ENCODE measurements at places on chromosomes 3 and 15.
A peak's percentile ranks its signal among the peaks of the same experiment; 100 is the strongest.

DNA sequence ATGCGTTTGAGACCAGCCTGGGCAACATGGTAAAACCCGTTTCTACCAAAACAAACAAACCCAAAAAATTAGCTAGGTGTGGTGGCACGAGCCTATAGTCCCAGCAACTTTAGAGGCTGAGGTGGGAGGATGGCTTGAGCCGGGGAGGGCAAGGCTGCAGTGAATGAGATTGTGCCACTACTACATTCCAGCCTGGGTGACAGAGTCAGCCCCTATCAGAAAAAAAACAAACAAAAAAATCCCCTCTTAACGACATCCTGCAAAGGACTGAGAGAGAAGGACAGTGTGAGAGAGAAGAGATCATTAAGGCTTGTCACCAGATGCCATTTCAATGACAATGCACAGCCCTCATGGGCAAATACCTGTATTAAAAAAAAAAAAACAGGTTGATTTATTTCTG lies 266.7 kb upstream of the ATP10A start:
- no peak for DNase-seq

- no peak for DNase-seq
Observed at GRCh38 chr3:48345946-48346572, 12.6 kb upstream of the SPINK8 start.

DNA sequence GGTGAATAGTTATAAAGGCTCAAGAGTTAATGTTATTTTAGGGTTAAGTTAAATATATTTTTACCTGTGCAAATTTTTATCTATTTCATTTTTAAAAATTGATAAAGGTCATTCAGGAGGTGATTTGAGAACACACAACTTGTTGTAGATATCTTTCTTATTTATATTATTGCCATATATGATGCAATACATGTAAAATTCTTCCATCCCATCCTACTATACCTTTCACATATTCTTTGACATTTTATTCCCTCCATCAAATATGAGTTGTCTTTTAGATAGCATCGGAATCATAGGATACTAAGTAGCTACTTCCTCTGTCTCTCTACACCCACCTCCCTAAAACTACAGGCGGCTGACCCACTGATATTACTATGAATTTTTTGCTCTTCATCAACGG lies 734.1 kb downstream of the FHIT start:
- DNase-seq, result no peak

- DNase-seq, result no peak
Observed at GRCh38 chr3:54193093-54193492, 70.7 kb downstream of the CACNA2D3 start.

- no peak for DNase-seq
Observed at GRCh38 chr3:139129892-139130291, 85.2 kb upstream of the PRR23C start.

DNA sequence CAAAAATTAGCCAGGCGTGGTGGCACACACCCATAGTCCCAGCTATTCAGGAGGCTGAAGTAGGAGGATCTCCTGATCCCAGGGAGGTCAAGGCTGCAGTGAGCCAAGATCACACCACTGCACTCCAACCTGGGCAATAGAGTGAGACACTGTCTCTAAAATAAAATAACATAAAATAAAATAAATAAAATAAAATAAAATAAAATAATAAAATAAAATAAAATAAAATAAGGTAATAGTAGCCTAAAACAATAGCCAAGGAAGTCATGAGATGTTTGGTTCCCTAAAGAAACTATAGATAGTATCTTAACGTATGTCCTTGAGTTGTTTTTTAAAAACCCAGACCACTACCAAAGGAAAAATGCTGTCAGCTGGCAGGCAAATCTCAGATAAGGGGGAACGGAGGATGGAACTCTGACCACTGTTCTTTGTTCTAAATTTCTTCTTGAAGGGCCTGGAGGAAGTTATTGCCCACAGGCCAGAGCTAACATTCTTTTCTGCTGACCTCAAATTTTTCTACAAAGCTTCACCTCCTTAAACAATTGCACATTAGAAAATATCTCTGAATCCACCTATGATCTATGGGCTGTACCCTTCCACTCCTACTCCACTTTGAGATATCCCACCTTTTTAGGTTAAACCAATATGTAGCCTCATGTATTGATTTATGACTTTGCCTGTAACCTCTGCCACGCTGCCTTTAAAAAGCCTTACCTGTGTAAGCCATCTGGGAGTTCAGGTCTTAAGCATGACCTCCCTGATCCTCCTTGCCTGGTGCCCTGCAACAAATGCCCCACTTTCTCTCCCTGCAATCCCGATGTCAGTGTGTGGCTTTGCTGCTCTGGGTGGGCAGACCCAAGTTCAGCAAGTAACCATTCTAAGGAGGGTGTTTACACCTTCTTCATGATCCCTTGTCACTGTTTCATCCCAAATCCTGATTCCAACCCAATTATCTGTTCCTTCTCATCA lies 126.2 kb upstream of the BHLHE40 start:
- no peak for DNase-seq

DNA sequence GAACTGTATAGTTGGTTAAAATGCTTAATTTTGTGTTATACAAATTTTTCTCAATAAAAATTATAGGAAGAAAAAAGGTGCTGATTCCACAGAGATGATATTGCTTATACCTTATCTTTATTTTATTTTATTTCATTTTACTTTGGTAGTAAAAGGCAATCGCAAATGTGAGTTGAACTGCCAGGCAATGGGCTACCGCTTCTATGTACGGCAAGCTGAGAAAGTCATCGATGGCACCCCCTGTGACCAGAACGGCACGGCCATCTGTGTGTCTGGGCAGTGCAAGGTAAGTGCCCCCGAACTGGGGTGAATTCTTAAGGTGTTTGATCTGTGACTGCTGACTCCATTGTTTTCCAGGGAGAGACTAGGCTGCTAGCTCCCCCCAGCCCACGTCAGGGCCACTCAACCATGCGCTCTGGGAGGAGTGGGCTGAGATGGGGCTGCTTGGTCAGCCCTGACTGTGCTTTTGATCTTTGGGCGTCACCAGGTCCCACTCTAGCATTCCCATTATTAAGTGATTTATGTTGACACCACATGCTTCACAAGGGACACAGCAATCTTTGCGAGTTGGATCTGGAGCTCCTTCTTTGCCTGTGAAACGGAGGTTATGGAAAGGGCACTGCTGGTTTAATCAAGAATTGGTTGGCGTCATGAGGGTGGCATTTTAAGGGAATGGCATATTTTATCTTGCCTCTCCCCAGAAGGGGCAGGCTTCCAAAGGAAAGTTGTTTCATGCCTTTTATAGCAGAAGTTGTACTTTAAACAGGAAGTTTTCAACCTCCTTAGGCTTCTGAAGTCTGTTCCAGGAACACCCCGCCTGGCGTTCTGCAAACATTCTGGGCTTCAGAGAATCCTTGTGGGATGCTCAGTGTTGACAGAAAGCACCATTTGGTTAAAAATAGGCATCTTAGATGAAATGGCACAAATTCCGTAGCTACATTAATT lies 296.5 kb downstream of the THSD4 start:
- no peak for DNase-seq

DNA sequence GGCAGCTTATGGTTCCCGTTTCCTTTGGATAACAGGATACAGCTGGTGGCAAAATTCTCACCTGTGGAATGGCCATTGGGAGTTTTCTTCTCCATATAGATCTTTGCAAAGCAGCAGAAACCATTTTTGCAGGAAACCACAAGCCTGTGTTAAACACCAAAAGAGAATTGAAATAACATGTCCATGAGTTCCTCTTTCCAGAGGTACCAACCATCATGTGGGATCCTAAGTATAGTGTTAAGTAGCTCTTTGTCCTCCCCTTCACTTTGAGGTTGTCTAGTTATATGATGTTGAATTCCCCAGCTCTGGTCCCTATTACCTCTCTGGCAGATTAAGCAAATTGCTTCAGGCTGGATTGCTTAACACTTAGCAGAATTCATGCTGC lies 94.9 kb downstream of the AKAP13 start:
- no peak for DNase-seq

GRCh38 chr3:14946739-14947099 lies 664 bp upstream of the NR2C2 start:
- DNase-seq, result no peak

- no peak for DNase-seq
Observed at GRCh38 chr15:76164602-76165001, 104.8 kb downstream of the TMEM266 start.

DNA sequence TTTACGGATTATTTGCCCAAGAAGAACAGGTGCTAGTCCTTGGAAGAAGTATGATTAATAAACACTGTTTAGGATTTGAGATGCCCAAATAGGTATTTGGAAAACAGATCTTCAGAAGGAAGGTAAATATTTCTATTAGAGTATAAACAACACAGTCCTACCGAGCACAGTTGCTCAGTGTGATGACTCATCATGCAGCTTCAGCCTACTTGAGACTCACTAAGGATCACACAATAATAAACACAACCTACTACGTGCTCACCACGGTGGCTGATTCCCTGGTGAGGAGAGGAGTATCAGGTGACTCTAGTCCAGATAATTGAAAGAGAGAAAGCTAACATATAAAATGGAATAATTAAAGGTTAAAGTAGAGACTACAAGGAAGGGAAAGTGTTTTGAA lies 72.0 kb downstream of the PDZRN3 start:
- DNase-seq, result no peak

DNA sequence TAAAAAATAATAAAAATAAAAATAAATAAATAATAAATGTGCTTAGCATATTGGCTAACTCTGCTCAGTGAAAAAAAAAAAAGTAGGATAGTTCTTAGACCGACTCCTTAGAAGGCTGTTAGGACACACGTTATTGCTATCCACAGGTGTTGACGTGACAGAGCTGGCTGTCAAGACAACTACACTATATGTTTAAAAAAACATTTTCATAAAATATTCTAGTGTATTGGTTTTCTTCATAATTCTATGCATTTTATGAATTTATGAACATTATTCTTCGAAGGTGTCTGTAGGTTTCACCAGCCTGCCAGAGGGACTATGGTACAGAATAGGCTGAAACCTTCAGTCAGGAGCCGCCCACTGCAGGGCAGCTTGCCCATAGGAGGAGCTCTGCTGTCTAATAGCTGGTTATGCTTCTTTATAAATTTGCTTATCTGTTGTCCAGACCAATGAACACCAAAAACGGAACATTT lies 9.2 kb downstream of the TM4SF1 start:
- DNase-seq, result no peak

DNA sequence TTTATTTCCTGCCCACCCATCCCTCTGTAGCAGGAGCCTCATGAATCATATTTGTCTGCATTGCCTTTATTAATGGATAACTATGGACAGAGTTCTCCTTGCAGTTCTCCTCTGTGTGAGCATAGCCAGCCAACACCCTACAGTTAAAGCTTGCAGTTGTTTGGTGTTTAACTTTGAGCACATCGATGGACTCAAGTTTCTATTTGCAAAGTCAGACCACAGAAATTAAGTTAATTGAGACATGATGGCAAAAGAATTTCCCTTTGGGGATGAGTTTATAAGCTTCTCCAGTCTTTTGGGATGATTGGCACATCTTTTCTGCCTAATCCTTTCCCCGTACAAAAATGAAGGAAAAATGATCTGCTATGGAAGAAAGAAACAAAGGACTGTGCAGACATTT lies 398.9 kb upstream of the THBS1 start:
- no peak for DNase-seq

- no peak for DNase-seq
Observed at GRCh38 chr3:132380920-132381319, 36.4 kb upstream of the DNAJC13 start.

DNA sequence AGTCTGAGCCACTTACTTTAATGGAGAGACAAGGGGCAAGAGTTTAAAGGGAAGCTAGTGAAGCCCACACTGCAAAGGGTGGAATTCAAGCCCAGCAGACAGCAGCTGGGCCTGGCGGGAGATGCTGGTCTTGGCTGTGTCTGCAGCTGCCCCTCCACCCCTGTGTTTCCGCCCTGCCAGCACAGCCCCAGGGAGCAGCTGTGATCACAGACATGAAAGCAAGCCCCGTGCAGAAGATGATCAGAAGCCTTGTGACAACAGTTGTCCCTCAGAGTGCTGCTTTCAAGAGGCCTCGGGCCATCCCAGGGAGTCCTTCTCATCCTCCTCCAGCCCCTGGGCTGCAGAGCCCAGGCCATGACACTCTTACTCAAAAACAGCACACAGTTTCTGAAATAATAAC lies 24.1 kb upstream of the SLC6A1 start:
- DNase-seq, result no peak

DNA sequence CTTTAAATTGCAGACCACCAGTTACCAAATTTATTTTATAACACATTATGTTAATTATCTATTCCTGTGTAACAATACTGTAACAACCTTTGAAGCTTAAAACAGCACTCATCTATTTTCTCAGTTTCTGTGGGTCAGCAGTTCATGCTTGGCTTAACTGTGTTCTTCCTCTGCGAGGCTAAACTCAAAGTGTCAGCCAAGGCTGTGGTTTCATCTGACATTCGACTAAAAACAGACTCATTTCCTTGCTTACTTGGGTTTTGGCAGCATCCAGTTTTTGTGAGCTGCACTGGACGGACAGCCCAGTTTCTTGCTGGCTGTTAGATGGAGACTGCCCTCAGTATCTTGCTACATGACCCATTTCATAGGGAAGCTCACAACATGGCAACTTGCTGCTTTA lies 247.3 kb upstream of the KCNH8 start:
- DNase-seq, result no peak

- no peak for DNase-seq
Observed at GRCh38 chr3:192435241-192435640, 292.1 kb downstream of the FGF12 start.

- DNase-seq, result no peak
Observed at GRCh38 chr15:95605098-95605497, 725.4 kb upstream of the NR2F2 start.

- no peak for DNase-seq
Observed at GRCh38 chr3:42518800-42519567, 16.5 kb downstream of the VIPR1 start.

- DNase-seq, result no peak
Observed at GRCh38 chr3:72065236-72065635, 280.3 kb upstream of the PROK2 start.

GRCh38 chr3:150410311-150411105 lies 2.4 kb downstream of the TSC22D2 start:
- DNase-seq, result peak; percentile 35

DNA sequence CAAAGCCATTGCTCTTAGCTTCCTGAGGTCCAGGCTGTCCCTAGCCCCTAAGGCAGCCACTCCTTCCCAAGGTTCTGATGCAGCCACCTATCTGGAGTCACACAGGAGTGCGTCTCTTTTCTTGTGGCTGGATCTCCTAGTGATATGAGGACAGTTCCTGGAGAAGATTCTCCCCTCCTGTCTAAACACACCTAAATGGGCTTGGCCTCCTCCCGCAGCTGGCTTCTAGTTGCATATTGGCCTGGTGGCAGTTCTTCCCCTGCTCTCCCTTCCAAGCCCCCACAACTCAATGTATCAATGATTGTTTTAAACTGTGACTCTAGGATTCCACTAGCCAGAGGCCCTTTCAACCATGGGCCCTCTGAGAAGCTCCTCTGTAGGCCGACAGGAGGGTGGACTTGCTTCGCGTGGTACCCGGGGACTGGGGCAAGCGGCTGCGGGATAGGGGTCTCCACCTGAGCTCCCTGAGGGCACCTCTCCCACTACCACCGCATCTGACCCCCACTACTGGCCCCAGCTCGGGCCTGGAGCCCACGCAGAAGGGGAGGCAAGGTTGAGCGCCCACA lies 1.4 kb downstream of the ITGA11 start:
- no peak for DNase-seq
